WTC11 (cell line): ENCODE measurements at places on chromosomes 3 and 15. TPM values are rescaled to one million over a fixed set of nuclear protein-coding genes. Genes with fewer than 3 reads are reported as not detected.
A peak's percentile ranks its signal among the peaks of the same experiment; 100 is the strongest.

DNA sequence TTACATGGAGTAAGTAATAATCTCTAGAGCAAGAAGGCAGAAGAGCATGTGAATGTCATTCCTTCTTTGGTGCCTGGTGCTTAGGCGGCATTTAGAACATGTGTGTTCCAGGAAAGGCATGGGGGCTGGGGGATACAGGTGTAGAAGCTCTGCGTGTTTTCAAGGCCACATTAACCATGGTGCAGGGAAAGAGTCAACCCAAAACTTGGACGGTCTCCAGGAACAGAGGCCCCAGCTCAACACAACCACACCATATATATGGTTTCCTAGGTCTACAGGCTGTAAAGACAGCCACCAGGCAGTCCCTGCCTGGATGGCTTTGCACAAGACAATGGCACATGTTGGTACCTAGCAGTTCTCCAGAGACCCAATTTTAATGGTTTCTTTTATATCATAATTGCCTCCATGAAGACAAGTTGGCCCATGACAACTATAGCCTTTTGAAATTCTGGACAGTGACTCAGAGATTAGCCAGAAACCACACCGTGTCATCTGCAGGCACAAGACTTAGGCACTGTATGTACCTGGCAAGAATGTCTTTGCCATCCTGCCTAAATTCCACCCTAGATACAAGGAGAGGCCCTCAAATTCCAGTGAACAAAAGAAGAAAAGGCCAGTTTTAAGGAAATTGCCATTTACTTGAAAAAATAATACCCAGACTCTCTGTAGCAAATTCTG is 25.0 kb upstream of the DGKG start:
- no peak for DNase-seq

GRCh38 chr3:126300761-126301481 is 56.3 kb downstream of the KLF15 start:
- DNase-seq: no peak

- DNase-seq: no peak
Observed at GRCh38 chr3:118089563-118089962, 945.1 kb downstream of the IGSF11 start.

DNA sequence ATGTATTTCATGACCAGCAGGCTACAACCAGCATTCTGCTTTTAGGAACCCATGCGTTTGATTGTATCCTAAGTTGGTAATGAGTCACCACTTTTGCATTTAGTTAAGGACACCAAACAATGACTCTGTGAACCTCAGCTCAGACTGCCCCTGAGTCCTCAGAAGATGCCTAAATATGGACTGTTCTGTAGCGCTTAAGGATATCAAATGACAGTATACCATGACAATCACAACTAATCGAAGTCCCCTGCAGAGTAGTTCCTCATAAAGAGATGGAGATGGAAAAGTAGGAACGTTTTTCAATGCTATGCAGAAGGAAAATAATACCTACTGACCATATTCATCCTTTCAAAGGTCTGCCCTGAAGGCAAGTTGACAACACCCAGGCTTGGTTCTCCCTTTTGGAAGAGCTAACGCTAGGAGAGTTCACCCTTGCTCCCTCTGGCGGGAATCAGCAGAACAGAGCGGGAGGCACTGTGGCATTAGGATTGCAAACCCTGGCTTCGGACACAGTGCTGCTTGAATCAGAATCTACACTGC is 508.6 kb downstream of the FHIT start:
- peak; percentile 77 for DNase-seq

DNA sequence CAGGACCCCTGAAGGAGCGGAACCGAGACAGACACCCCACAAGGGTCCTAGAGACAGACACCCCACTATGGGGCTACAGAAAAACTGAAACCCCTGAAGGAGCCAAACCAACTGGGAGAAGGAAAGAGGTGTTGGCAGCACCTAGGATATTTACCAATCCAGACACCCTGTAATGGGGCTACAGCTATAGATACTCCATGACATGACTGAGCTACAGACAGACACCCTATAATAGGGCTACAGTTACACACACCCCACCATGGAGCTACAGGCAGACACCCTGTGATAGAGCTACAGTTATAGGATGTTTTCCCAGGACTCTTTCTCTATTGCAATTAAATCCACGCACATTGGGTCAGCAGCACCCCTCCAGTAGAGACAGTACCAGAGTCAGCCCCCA is 22.6 kb upstream of the ADGRG7 start:
- DNase-seq: no peak

DNA sequence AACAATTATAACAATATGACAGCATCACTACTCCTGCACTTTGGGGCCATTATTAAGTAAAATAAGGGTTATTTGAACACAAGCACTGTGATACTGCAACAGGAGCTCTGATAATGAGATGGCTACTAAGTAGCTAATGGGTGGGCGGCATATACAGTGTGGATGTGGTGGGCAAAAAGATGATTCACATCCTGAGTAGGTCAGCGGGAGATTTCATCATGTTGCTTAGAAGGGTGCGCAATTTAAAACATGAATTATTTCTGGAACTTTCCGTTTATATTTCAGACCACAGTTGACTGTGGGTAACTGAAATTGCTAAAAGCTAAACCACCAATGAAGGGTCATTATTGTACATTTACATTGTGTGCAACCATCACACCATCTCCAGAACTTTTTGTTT is 42.3 kb downstream of the FBXO22 start:
- no peak for DNase-seq

GRCh38 chr3:100044369-100044768 is 69.9 kb downstream of the FILIP1L start:
- no peak for DNase-seq

DNA sequence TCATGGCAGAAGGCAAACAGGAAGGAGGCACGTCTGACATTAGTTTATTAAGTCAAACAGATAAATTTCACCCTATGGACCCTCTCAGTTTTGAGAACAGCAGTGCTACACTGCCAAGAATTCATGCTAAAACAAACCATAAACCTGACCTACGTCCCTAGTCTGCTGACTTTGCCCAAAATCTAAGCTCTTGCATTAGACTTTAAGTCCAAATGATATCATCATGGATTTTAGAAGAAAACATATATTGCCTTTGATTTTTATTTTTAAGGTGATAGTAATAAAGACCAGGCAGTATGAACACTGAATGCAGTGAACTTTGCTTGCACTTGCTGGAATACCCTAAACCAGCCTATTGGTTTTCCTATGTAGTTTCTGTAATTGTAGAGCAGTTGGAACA is 79.6 kb upstream of the GADL1 start:
- DNase-seq: no peak

GRCh38 chr15:45234562-45235235 is 17.3 kb upstream of the SLC28A2 start:
- no peak for DNase-seq

Gene SEMA7A
- total RNA-seq: 13.7 to 17.9 TPM (median 14.2 TPM) in 3 replicates

DNA sequence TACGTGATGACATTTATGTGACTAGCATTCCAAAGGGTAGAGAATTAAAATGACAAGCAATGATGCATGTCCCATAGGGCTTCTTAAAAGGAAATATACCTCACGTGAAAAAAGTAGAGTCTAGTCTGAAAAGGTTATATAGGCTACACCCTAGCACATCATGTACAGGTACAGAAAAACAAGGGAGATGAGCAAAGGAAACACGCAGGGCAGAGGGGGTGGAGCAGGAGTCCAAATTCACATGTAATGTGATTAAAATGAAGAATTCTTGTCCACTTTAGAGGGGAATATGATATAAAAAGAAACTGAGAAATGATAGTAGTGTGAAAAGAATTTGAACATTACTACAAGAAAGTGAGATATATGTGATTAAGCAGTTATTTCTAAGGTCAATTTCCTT is 59.4 kb downstream of the HACD2 start:
- no peak for DNase-seq

- DNase-seq: no peak
Observed at GRCh38 chr3:196192524-196193051, 18.6 kb downstream of the ZDHHC19 start.

GRCh38 chr3:47295976-47296375 is 13.2 kb downstream of the KLHL18 start:
- DNase-seq: no peak

GRCh38 chr15:92677999-92678398 is 22.4 kb upstream of the FAM174B start:
- DNase-seq: no peak

Gene LRRIQ4
- 0.09 to 0.34 TPM (median 0.18 TPM) in 3 replicates for total RNA-seq

Gene POLR2H
- total RNA-seq: 117 to 133 TPM (median 118 TPM) in 3 replicates

DNA sequence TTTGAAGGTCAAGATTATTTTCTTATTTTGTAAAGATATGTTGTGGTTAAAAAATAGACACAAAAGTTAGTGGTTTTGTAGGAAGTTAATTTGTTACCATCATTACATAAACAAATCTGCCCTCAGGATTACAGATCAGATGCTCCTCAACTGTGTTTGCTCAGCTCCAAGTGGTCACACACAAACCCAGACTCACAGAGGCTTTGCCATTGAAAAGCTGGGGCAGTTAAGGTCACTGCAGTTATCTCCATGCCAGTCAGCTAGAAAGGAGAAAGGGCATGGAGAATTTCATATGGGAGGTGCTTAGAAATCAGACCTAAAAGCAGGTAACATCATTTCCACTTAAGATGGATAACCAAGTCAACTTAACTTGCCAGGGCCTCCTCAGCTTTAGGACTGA is 825.7 kb upstream of the GBE1 start:
- DNase-seq: no peak

Gene SAXO2
- total RNA-seq: 1.9 to 3.8 TPM (median 2.7 TPM) in 3 replicates
